ENCODE measurements at places on chromosomes 11 and 22.
A peak's percentile ranks its signal among the peaks of the same experiment; 100 is the strongest.

GRCh38 chr22:42799061-42799460 is 58.0 kb downstream of the ARFGAP3 start:
- no peak for DNase-seq

DNA sequence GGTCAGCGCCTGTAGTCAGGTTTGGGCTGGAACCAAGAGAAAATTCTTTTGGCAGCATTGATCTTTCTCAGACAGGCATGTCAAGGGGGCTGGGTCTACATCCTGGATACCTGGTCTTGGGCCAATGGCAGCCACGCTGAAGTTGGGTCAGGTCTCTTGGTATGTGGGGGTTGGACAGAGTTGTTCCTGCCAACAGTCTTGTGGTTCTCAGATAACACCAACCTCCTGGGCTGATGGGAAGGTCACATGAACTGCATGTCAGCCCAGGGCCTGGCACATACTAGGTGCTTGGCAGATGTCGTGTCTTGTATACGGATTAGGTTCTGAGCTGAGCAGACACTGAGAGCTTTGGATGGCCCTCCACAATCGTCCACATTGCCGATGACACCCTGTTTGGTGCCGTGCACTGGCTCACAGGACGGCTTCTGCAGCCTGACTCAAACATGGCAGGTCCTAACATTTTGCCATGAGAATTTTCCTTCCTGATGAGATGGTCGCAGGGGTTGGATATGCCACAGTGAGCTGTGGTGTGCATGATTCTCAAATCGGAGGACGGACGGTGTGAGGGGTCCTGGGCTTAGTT is 42.0 kb downstream of the FBLN1 start:
- DNase-seq: no peak

GRCh38 chr11:78192223-78192719 is 3.6 kb downstream of the USP35 start:
- DNase-seq: no peak

DNA sequence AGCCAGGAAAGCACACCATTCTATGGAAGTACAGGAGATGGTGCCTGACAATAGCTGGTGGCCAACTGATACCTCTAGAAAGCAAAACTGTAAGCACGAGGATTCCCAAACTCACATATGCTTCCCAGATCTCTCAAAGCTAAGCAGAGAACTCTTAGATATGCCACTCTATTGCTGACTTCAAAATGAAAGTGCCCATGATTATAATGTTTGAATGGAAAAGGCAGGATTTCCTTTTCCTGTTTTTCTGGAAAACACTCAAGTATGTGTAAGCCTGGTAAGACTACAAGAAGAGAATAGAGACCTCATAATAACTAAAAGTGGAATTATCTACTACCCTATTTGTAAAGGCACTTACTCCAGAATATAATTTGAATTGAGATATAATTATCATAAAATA is 2.6 kb upstream of the CARD18 start:
- no peak for DNase-seq

DNA sequence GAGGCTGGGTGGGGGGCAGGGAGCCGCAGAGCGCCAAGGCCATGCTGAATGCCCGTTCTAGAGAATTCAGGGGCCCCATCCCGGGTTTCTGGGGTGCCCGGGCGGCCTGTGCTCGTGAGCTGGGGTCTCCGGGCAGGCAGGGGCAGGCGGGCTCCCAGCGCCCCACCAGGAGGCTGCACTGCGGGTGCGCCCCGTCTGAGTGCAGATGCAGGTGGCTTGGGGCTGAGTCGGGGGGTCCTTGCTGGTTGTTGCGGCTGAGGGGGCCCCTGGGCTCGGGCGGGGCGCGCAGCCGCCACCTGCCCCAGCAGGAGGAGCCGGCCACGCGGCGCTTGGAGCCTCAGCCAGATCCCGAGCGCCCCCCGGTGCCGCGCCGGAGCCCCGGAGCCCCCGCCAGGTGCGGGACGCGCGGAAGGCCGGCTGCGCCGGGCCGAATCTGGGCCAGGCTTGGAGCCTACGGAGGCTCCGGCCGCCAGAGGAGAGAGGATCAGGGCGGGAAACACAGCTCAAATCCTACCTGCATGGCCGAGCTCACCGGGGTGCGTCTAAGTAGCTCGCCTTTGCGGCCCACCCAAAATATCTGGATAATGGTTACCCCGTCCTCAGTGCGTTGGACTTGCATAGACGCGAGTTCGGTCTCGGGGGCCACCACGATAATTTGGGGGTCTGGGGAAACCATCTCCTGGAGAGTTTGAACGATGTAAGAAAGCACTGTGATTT is 590 bp upstream of the IGF2 start:
- DNase-seq: no peak

GRCh38 chr11:118145285-118146227 is 7.1 kb downstream of the SCN4B start:
- DNase-seq: peak; percentile 78

- no peak for DNase-seq
Measured at GRCh38 chr11:13769188-13769587, 100.7 kb downstream of the FAR1 start.

DNA sequence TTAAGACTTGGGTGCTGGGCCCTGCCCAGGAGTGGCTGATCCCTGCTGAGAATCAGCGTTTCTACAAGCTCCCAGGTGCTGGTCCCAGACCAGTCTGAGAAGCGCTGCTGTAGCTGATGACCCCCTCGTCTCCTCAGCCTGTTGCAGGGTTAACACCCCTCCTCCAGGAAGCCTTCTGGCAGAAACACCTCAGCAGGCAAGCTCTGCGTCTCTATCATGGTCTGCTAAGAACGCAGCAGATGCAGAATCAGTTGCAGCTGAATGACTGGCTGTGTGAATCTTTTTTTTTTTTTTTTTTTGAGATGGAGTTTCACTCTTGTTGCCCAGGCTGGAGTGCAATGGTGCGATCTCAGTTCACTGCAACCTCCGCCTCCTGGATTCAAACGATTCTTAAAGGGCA is 132.5 kb downstream of the CACNA1I start:
- no peak for DNase-seq

GRCh38 chr11:1359556-1359955 is 30.2 kb upstream of the BRSK2 start:
- no peak for DNase-seq

GRCh38 chr11:27402450-27402849 is 39.4 kb upstream of the CCDC34 start:
- DNase-seq: no peak

- no peak for DNase-seq
Measured at GRCh38 chr22:49838771-49839717, 11.4 kb upstream of the BRD1 start.

DNA sequence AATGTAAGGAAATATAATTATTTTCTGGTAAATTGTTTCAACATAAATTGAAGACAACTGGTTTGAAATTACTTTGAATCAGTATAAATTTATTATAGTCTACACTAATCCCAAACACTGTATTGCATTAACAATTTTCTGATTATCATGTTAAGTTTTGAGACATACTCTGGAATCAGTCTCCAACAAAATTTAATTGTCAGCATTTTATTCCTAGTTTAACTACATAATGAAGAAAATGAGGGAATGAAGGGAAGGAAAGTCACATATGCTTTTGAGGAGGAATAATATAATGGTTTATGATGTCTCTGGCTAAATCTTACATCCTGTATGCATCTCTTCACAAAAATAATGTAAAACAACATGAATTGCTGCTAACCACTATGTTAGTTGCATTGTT is 14.2 kb downstream of the OR52E1 start:
- DNase-seq: no peak

All from NCI-H510A (cell line).